A673 (cell line): ENCODE measurements at places on chromosomes 5 and 9. TPM values are rescaled to one million over a fixed set of nuclear protein-coding genes. Genes with fewer than 3 reads are reported as not detected.

Gene DPP7
- 120 and 122 TPM in 2 replicates for total RNA-seq

DNA sequence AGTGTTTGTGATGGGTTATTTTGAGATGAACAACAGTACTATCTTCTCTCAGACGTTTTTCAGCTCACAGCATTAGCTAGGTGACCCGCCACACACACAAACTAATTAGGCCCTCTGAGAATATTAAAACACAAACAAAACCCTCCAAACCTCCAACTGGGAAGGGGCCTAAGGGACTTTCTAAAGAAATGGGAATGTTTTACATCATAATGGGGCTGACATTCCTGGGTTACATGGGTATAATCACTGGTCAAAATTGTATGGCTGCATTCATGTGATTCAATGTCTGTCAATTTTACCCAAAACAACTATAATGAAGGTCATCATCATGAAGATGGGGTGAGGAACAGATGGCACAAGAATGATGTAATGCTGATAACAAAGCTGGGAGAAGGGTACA lies 59.6 kb downstream of the SPTLC1 start:
- H3K36me3 ChIP-seq, result peaks cover 10% of the 10 kb centered on the region
- H3K27ac ChIP-seq, result no peak overlapping the region
- H3K4me1 ChIP-seq, result no peaks in the 10 kb centered on the region

GRCh38 chr9:108241384-108242073 lies 614.3 kb downstream of the ACTL7B start:
- no peaks in the 10 kb centered on the region for H3K27me3 ChIP-seq
- DNase-seq, result no peak
- H3K4me3 ChIP-seq, result no peak overlapping the region
- no peaks in the 10 kb centered on the region for H3K4me1 ChIP-seq

DNA sequence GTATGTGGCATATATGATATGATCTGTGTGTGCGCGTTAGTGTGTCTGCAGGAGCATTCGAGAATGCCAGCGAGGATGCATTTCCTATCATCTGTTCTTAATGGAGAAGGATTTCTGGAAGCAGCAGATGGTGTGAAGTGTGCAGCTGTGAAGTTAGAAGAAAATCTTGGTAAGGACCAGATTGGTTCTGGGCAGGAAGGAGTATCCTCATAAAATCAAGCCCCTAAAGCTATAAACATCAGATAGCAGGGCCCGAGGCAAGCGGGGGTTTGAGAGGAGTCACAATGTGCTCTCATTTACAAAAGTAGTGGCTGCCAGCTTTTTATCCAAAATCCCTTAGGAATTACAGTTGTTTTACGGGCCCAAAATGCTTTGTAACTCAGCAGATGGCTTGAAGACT lies 40.0 kb downstream of the DAPK1 start:
- no peaks in the 10 kb centered on the region for H3K27me3 ChIP-seq
- peaks cover 73% of the 10 kb centered on the region for H3K4me1 ChIP-seq
- peaks cover 37% of the 10 kb centered on the region for H3K36me3 ChIP-seq
- peak overlapping the region; percentile 61 for H3K27ac ChIP-seq
- H3K4me3 ChIP-seq, result no peak overlapping the region

DNA sequence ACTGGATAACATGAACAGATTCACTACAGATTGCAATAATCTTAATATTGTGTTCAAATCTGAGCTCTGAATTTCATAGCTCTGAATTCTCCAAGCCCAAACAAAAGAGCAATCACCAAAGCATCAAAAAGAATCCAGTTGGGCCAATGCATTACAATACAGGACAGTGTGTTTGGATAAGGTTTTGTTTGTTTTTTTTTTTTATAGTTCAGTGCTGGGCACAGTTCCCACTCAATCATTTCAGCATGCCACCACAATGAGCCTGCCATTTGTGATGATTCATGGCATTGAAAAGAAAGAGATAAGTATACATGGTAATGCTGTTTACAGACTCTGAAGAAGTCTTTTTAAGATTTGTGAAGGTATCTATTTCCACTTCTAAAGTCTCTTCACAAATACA lies 1.7 kb upstream of the HTR1A start:
- peaks cover 40% of the 10 kb centered on the region for H3K27me3 ChIP-seq
- H3K4me3 ChIP-seq, result no peak overlapping the region
- no peak for DNase-seq
- no peaks in the 10 kb centered on the region for H3K36me3 ChIP-seq
- H3K27ac ChIP-seq, result no peak overlapping the region

- no peaks in the 10 kb centered on the region for H3K27me3 ChIP-seq
- H3K4me3 ChIP-seq, result no peak overlapping the region
- H3K4me1 ChIP-seq, result peaks cover 14% of the 10 kb centered on the region
- H3K27ac ChIP-seq, result no peak overlapping the region
Measured at GRCh38 chr5:81495286-81495685, 101.4 kb upstream of the ACOT12 start.

DNA sequence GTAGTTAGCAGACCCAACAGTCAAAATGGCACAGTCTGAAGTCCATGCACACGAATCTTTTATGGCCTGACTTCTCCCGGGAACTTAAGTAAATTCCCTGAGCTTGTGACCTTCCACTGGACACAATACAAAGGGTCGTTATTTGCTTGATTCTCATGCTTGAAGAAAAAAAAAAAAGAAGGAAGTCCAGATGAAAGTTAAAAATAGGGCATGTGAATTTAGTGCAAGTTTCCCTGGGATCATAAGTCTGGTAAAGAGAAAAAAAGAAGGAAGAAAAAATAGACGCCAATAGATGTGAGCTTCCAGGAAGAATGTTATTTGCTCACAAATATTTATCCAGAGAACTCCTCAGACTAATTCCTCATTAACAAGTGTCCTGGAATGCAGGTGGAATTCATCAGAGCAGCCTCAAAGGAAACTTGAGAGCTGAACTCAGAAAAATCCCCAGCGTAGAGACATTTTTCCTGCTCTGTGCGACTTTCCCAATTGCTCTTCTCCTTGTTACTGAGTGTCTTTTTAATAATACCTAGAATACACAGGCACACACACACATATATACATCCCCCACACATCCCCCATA lies 616.3 kb downstream of the EBF1 start:
- no peak overlapping the region for H3K27ac ChIP-seq
- H3K27me3 ChIP-seq, result peaks cover 5% of the 10 kb centered on the region
- H3K4me1 ChIP-seq, result no peaks in the 10 kb centered on the region
- no peaks in the 10 kb centered on the region for H3K36me3 ChIP-seq
- no peak for DNase-seq
- no peak overlapping the region for H3K4me3 ChIP-seq

- no peaks in the 10 kb centered on the region for H3K4me1 ChIP-seq
- no peaks in the 10 kb centered on the region for H3K36me3 ChIP-seq
- H3K27ac ChIP-seq, result no peak overlapping the region
- DNase-seq, result no peak
- H3K4me3 ChIP-seq, result no peak overlapping the region
Measured at GRCh38 chr9:120737416-120738165, 23.3 kb upstream of the MEGF9 start.

GRCh38 chr5:139898981-139899380 lies 103.4 kb downstream of the PSD2 start:
- no peaks in the 10 kb centered on the region for H3K36me3 ChIP-seq
- peaks cover 48% of the 10 kb centered on the region for H3K27me3 ChIP-seq
- H3K27ac ChIP-seq, result no peak overlapping the region

- H3K27ac ChIP-seq, result no peak overlapping the region
- DNase-seq, result no peak
- H3K4me3 ChIP-seq, result no peak overlapping the region
- peaks cover 6% of the 10 kb centered on the region for H3K27me3 ChIP-seq
Measured at GRCh38 chr9:120175031-120175430, 404.9 kb downstream of the CDK5RAP2 start.

DNA sequence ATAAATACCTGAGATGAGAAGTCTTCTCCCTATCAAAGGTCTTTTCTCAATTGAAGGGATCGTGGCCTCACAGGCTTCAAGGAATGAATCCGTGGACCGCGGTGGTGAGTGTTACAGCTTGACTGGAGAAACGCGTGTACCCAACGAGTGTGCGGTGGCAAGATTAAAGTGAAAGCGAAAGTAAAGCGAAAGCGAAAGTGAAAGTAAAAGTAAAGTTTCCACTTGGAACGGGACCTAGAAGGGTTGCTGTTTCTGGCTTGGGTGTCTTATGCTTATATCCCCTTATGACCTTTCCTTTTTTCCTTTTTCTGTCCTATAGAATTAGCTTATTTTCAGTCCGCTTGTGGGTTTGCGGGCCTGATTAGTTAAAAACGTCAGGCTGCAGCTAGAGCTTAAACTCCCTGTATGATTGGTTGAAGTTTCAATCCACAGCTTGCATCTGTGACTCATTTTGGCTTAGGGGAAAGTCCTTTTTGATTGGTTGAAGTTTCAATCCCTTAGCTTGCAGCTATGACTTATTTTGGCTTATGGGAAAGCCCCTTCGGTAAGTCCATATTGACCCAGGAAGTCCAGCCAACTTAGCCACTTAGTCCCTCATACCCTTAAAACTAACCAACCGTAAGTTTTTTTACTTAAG lies 924.3 kb upstream of the CDH10 start:
- no peaks in the 10 kb centered on the region for H3K36me3 ChIP-seq
- H3K27ac ChIP-seq, result no peak overlapping the region

Gene PDE8B
- total RNA-seq, result 0.69 and 0.85 TPM in 2 replicates

Gene ANGPTL2
- total RNA-seq, result 2.5 and 4.4 TPM in 2 replicates

GRCh38 chr9:110175275-110175968 lies 32.5 kb downstream of the C9orf152 start:
- H3K27ac ChIP-seq, result no peak overlapping the region
- no peaks in the 10 kb centered on the region for H3K4me1 ChIP-seq

DNA sequence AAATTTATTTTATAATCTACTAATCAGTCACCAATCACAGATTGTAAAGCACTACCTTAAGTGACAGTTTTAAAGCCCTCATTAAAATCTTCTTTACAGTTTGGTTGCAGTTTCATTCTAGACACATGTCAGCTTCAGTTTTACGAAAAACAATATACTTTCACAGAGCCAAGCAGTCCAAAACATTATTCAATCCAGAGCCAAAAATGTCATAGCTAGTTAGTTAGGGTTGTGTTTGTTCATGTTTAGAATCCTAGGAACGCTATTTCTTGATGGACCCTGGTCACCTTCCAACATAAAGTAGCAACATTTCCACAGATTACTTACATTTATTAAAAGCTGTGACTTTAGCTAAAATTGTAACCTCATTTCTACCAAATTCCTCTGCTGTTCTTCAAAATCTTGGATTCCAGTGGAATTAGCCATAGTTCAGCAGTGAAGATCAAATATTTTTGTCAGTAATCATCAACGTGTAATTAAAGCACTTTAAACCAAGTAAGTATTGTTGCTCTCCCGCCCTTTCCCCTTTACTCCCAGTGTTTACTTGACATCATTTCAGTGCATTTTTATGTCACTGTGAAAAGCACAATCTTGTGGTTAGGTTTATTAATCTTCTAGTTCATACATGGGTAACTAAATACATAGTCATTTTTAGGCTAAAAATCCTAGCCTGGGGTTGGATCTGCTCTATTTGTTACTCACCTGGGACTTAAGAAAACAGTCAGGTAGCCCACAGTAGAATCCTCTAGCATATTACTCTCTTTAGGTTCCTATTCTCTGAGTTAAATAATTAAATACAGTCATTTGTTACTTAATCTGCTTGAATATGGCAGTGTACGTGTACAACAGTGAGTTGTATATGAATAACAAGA lies 74.3 kb downstream of the NIPBL start:
- H3K4me3 ChIP-seq, result no peak overlapping the region
- peaks cover 60% of the 10 kb centered on the region for H3K4me1 ChIP-seq
- H3K27me3 ChIP-seq, result no peaks in the 10 kb centered on the region
- H3K36me3 ChIP-seq, result no peaks in the 10 kb centered on the region

DNA sequence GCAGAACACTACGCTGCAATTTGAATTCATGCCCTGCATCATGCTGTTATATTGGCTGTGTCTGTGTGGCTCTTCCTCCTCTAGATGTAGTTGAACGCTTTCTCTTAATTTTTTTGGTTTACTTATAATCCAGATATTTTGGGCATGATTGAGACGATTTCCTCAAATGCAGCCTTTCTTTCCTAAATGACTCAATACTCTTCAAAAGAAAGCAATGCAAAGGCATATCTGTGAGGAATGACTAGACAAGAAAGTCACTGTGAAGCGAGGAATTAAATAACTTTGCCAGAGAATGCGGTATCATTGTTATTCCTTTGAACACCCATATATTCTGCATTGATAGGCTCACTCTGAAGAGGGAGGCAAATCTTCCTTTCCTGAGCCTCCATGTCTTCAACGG lies 152.8 kb downstream of the YIPF5 start:
- H3K27ac ChIP-seq, result no peak overlapping the region
- no peaks in the 10 kb centered on the region for H3K36me3 ChIP-seq
- no peak for DNase-seq
- H3K4me1 ChIP-seq, result no peaks in the 10 kb centered on the region
- no peak overlapping the region for H3K4me3 ChIP-seq

Gene GABRA1
- not detected in 2 replicates for total RNA-seq

DNA sequence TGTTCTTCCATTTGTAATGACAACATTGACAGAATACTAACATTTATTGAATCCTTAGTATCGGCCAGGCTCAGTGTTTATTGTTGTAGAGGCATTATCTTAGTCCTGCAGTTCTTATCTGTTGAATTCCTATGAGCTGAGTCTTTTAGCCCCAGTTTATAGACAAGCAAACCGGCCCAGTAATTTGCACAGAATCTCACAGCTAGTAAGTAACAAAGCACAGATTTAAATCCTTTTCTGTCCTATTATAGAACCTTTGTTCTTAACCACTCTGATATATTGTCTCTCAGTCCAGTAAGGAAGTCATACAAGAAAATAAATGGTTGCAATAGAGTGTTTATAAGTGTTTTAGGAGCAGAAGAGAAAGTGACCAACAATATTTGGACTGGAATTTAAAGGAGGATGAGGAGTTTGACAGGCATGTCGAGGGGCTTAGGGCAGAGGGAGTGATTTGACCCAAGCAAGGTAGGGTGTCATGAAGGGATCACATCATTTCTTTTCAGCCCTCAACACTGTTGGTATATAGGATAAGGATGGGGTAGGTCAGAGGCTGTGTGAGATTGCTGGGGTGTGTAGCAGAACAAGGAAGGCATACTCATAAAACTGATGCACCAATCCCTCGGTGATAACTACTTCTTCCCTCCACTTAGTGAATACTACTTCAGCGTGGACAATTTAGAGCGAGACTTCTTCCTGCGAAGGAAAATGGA lies 39.5 kb downstream of the LARP1 start:
- peaks cover 80% of the 10 kb centered on the region for H3K36me3 ChIP-seq
- H3K27me3 ChIP-seq, result no peaks in the 10 kb centered on the region
- no peak for DNase-seq

Gene TAS2R1
- total RNA-seq, result not detected in 2 replicates

- peak overlapping the region; percentile 58 for H3K27ac ChIP-seq
- H3K4me1 ChIP-seq, result peaks cover 9% of the 10 kb centered on the region
- H3K4me3 ChIP-seq, result peak overlapping the region; percentile 85
- H3K36me3 ChIP-seq, result no peaks in the 10 kb centered on the region
- H3K27me3 ChIP-seq, result no peaks in the 10 kb centered on the region
Measured at GRCh38 chr9:112751056-112751795, 666 bp downstream of the SNX30 start.

GRCh38 chr9:95005278-95006143 lies 279.0 kb downstream of the AOPEP start:
- H3K27me3 ChIP-seq, result no peaks in the 10 kb centered on the region
- H3K27ac ChIP-seq, result peak overlapping the region; percentile 46
- H3K36me3 ChIP-seq, result no peaks in the 10 kb centered on the region
- H3K4me1 ChIP-seq, result peaks cover 16% of the 10 kb centered on the region
- peak overlapping the region; percentile 78 for H3K4me3 ChIP-seq
- peak; percentile 18 for DNase-seq

Gene KIF27
- 8.5 and 9.2 TPM in 2 replicates for total RNA-seq
